Activated effector memory CD4-positive, alpha-beta T cell treated with anti-CD3 and anti-CD28 coated beads, Interleukin-2, amount 50 U/mL, for 16 hours (primary cell): ENCODE measurements at places on chromosomes 2 and 18.

GRCh38 chr2:35428548-35428947 is 927.0 kb upstream of the CRIM1 start:
- DNase-seq, result no peak

- DNase-seq, result no peak
Measured at GRCh38 chr18:25457126-25457525, 105.2 kb upstream of the ZNF521 start.

- DNase-seq, result no peak
Measured at GRCh38 chr2:209495855-209496585, 72.2 kb downstream of the MAP2 start.

DNA sequence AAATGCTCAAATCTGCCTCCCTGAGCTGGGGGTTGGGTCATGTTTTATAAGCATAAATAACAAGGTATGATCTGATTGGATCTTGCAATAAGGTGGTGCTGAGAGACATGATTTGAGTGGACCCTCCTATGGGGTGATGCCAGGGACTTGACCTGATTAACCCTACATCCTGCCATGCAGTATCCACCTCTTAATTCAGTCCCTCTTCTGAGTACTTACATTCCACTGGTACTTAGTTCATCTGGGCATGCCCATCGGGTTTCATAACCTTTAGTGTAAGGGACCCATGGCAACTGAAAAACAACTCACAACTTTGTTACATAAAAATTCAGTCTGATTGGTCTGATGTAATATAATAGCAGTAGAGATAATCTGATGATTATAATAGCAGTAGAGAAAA is 397.9 kb upstream of the HNMT start:
- DNase-seq, result no peak

DNA sequence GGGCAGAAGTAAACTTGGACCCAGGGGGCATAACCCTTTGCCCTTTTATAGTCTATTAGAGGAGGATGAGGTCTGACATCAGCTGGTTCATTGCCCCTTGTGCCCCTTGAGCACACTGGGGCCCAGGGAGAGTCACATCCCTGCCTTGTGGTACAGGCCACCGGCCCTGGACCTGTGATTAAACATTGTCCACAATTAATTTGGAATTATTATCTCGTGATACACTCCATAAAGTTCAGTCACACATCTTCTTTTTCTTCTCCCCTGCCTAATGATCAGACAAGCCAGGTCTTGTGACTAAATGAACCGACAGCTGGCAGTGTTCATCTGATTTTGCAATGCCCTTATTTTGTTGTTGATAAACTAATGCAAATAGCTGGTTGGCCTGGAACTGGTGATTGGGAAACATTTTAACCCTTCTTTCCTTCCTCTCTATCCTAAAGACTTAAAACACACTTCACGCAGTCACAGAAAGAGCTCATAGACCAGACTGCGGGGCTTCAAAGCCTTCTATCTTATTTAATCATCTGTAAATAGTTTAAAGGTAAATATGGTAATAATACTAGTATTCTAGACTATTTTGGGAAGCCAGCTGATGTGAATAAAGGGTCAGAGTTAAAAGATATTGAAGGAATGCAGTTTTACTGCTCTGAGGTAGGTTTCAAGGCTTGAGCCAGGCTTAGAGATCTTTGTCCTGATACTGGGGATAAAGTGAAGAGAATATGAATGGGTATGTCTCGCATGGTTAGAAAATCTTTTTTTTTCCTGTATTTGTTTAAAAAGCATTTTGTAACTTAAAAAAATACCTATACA is 13.4 kb downstream of the IL1R1 start:
- no peak for DNase-seq
